H1 (cell line): ENCODE measurements at places on chromosomes 4 and X.

DNA sequence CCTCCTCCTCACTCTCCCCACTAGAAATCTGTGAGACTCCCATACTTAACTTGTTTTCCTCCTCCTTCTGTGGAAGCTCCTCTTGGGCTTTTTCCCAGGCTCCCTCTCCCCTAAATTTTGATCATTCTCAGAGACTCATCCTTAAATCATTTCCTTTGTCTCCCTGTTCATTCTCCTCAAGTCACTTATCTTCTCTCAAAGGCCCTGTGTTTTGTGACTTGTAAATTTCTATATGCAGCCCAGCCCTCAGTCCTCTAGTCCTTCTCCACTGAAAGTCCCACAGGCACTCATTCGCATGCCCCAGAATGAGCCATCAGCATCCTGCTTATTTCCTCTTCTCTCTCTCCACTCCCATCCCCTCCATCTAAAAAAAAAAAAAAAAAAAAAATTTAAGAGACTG is 171.8 kb downstream of the SOWAHB start:
- no peak for DNase-seq

DNA sequence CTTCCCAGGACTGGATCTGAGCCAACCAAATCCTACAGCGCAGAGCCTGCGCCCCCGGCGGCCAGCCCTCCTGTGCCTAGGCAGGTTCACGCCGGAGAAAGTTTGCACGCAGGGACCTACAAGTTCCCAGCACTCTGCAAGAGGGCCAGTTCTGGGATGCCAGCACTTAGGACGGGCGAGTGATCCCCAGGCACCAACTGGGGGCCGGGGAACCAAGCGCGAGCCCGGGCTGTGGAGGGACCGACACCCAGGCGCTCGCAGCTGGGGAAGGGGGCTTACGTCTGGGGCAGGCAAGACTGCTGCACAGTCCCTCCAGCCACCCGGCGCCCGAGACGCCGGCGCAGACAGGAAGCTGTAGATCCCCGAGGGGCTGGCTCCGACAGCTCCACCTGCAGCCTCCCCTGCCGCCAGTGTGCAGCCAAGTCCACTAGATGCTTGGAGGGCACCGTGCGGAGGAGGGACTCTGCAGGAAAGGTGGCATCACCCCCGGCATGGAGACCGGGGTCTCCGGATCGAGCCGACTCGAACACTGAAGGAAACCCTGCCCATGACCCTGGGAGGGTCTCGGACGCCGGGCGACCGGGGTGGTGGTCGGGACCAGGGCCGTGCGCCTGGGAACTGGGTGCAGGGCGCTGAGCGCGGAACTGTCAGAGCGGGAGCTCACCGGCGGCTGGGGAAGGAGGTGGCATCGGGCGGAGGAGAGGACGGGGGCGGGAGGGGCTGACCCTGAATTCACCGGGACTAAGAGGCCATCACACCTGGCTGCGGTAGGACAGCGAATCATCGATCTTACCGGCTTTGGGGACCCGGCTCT is 566 bp downstream of the CORIN start:
- DNase-seq, result no peak

GRCh38 chrX:20248592-20249192 is 18.0 kb downstream of the RPS6KA3 start:
- no peak for DNase-seq

DNA sequence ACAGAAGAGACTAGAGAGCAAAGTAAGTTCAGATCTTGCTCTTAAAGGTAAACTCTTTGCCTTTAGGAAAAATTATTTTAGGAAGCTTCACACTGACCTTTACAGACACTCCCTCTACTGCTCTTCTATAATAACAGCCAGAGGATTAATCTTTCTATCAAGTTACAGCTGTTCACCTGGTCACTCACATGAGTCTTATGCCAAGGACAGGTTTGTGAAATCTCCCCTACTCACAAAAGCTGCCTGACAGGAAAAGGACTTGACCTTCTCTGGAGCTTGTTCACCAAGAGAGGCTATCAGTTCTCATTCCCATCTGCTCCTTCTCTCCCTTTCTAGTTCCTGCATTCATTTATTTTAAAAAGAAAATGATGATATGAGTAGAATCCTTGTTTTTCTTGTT is 117.3 kb downstream of the C4orf51 start:
- DNase-seq, result no peak

- DNase-seq, result no peak
Observed at GRCh38 chr4:123406872-123407271, 10.3 kb downstream of the SPRY1 start.

- no peak for DNase-seq
Observed at GRCh38 chr4:20624793-20625374, 75.4 kb upstream of the PACRGL start.

DNA sequence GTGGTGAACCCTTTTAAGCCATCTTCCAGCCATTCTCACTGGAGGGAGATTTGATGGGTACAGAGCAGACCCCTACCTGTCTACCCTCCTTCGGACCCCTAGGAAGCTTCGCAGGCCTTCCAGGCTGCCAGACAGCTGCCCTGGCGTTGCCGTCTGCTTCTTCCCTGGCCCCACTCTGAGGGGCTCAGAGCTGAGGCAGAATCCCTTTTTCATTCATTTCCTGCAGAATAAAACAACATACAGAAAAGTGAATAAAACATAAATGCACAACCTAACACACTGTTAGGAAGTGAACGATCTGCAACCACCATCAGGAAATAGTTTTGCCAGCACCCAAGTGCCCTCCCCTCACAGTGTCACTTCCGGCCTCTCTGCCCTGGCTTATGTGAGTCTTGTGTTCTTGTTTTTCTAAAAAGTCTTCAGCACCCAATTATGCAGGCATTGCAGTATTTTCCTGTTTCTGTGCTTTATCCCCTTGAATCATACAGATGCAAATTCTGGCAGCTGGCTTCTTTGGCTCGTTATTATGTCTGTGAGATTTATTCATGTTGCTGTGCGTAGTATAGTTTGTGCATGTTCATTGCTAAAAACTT is 5.6 kb upstream of the ADD1 start:
- no peak for DNase-seq

- no peak for DNase-seq
Observed at GRCh38 chr4:93645120-93645519, 183.4 kb upstream of the ATOH1 start.

DNA sequence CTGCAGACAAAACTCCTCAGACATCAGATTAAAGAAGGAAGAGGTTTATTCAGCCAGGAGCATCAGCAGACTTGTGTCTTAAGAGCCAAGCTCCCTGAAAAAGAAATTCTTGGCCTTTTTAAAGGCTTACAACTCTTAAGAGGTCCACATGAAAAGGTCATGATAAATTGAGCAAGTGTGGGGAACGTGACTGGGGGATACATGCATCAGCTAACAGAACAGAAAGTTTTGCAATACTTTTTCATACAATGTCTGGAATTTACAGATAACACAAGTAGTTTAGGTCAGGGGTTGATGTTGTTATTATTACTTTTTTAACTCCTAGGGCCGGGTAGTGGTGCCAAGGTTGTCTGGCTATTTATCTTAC is 55.6 kb upstream of the RBMX start:
- no peak for DNase-seq

- no peak for DNase-seq
Observed at GRCh38 chr4:103136671-103137445, 37.2 kb upstream of the BDH2 start.

DNA sequence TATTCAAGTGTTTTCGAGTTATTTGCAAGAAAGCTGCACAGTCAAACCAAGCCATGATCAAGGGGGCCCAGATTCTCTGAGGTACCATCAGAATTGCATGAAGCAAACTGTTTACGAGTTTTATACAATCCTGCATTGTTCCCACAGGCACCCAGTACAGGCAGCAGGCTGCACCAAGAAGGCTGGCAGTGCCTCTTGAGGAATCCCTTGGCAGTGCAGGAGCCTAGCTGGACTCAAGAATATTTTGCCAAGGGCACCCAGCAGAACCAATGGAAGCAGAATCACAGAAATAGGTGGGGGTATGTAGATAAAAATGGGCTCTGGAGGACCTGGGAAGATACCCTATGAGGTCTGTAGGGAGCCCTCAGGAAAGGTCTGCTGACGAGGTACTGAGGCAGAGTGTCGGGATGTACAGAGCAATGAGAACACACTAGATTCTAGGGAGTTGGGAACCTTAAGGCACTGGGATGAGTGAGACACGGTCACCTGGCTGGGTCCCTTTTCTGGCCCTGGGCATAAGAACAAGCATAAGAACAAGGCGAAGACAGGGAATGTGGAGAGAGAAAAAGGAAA is 2.5 kb upstream of the PLP1 start:
- no peak for DNase-seq

- DNase-seq, result no peak
Observed at GRCh38 chr4:76197031-76197743, 16.4 kb downstream of the SCARB2 start.

DNA sequence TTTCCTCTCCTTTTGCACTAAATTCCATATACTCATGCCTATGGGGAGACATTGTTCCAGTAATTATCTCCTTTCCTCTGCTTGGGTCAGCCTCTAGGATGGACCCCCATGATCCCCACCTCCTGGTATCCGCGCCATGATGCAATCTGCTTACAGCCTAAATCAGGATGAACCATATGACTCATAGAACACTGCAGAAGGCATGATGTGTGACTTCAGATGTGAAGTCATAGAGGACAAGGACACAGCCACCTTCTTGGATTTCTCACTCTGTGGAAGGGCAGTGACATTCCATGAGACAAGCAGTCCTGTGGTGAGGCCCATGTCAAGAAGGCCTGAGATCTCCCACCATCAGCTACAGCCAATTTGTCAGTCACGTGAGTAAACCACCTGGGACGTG is 9.0 kb upstream of the TMEM144 start:
- DNase-seq, result no peak
